ENCODE measurements at places on chromosomes 2 and 18. TPM values are rescaled to one million over a fixed set of nuclear protein-coding genes. Genes with fewer than 3 reads are reported as not detected.
A peak's percentile ranks its signal among the peaks of the same experiment; 100 is the strongest.

TTLL4 gene
- total RNA-seq = 46.3 TPM

BCL2 gene
- total RNA-seq = 1.2 TPM

TUBA4B gene
- total RNA-seq = not detected

NGEF gene
- total RNA-seq = 0.11 TPM

HES6 gene
- total RNA-seq = 133 TPM

GAL3ST2 gene
- 0.31 TPM for total RNA-seq

PTGR3 gene
- total RNA-seq = 32.3 TPM

WNT10A gene
- not detected for total RNA-seq

PAIP2B gene
- total RNA-seq = 0.29 TPM

CFC1 gene
- total RNA-seq = not detected

KCNG2 gene
- not detected for total RNA-seq

- no peak for DNase-seq
Observed at GRCh38 chr2:229870903-229871656, 50.7 kb downstream of the TRIP12 start.

- no peak for DNase-seq
Observed at GRCh38 chr2:104866883-104867812, 13.2 kb downstream of the POU3F3 start.

- no peak for DNase-seq
Observed at GRCh38 chr18:42743373-42744138, 371.9 kb downstream of the RIT2 start.

- DNase-seq = no peak
Observed at GRCh38 chr18:10164271-10165071, 250.7 kb downstream of the VAPA start.

GRCh38 chr2:39524756-39525635, 87.9 kb upstream of the MAP4K3 start:
- no peak for DNase-seq

DNA sequence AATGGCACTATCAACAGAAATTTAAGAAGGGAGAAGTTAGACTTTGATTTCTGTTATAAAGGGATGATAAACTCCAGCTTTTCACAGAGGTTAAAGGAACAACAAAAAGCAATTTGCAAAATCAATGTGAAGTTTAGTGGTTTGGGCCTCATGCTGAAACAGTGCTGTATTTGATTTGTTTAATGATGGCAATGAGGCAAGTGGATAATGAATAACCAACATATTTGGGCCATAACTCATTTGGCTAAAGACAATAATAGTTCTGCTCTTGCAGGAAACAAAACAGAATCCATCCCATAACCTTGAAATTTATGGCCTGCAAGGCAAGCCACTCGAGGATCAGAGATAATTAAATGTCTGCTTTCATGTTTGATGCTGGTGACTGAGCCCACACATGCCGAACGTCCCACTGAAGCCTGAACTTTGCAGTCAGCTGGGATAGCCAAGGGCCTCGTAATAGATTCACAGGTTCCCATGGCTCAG, 56.5 kb downstream of the TPGS2 start:
- no peak for DNase-seq

GRCh38 chr2:139033300-139033699, 253.1 kb upstream of the NXPH2 start:
- no peak for DNase-seq

GRCh38 chr2:30422444-30423040, 24.5 kb upstream of the LCLAT1 start:
- DNase-seq = no peak

DNA sequence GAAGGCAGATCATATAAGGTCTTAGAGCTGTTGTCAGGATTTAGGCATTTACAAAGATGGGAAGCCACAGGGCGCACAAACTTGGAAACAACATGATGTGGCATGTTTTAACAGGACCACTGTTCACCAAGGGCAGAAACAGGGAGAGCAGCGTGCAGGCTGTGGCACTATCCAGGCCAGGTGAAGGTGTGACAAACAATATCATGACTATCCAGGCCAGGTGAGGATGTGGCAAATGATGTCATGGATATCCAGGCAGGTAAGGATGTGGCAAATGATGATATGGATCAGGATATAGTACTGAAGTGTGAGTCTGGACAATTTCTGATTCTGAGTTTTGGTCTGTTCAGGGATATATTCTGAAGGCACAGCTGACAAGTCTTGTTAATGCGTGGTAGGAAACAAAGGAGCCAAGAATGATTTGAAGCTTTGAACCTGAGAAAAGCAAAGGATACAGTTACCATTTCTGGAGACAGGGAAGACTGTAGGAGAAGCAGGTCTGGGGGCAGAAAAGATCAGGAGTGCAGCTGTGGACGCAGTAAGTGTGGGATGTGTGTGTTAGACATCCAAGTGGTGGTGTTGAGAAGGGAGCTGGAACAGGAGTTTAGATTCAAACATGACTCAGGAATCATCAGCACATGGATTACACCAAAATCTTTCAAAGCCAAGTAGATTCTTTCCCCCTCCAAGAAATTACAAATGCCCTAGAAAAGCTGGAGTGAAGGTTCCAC, 205.9 kb downstream of the TMEM163 start:
- DNase-seq = no peak

GRCh38 chr2:205698286-205699268, 16.3 kb downstream of the NRP2 start:
- DNase-seq = no peak

DNA sequence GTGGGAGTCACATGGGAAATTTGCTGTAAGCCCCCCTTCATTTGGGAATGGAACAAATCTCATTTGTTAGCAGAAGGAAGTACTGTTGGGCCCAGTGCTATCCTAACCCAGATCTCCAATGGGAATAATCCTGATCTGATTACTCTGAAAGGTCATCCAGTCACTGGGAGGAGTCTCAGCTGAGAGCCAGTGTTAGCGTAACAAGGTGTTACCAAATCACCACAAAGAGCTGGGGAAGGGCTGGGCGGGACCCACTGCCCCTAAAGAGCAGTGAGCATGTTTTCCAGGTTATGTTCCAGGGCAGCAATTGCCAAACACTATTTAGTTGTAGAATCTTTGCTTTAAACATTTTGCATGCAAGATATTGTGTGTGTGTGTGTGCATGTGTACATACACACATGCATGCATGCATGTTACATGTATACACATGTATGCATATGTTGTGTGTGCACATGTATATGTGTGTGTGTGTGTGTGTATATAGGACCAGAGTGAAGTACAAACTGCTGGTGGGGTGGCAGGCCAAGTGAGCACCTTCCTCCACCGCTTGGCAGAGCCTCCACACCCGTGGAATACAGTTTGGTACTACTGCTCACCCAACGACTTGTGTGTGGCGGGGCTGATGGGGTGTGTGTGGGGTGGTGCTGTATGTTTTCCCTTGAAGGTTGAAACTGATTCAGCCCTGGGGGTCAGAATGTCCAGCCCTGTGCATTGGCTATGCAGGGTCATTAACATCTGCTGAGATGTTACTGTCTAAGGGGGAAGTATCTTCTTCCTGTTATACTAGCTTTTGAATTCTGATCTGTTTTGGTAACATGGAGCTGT, 15.2 kb downstream of the INPP5D start:
- no peak for DNase-seq

DNA sequence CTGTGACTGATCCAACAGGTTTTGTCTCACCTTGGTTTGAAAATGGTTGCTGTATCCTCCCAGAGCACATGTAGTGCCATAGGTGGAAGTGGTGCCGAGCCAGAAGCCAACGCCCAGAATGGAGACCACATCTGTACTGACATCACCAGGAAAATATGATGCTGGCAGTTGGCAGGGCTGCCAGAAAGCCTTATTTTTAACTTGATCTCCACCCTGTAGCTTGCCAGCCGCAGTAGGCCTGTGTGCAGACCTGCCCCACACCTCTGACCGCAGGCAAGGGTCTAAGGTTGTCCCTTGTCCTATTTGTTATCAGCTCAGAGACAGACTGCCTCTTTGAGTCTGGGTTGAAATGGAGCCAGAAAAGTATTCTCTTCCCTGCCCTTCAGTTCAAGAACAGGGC, 123.5 kb upstream of the EML6 start:
- peak; percentile 75 for DNase-seq

- no peak for DNase-seq
Observed at GRCh38 chr2:227188292-227188691, 23.9 kb downstream of the COL4A3 start.

GRCh38 chr18:78900938-78901909, 78.4 kb upstream of the SALL3 start:
- DNase-seq = no peak

- no peak for DNase-seq
Observed at GRCh38 chr2:23513872-23514793, 129.2 kb downstream of the KLHL29 start.

- DNase-seq = no peak
Observed at GRCh38 chr2:234765279-234765678, 186.5 kb upstream of the SH3BP4 start.

- peak; percentile 43 for DNase-seq
Observed at GRCh38 chr2:38146275-38146906, 70.4 kb upstream of the CYP1B1 start.

DNA sequence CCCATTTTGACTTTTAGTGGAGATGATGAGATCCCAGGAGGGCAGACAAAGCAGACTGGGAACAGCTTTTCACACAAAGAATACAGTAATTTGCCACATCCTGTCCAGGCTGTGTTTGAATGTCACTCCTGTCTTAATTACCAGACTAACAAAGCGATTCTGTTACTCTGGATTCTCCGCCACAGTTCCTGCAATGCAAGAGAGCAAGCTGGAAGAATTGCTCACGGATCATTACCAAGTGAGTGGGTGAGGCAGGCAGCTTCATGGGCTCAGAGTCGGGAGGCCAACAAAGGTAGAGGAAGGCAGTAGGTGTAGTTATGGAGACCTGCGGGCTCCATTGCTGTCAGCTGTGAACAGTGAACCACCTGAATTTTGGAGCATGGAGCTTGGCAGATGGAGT, 250.5 kb upstream of the ATP5MC3 start:
- no peak for DNase-seq

- no peak for DNase-seq
Observed at GRCh38 chr2:40480596-40480995, 28.7 kb upstream of the SLC8A1 start.

All from K562 (cell line).